Activated CD4-positive, CD25-positive, alpha-beta regulatory T cell (primary cell): ENCODE measurements at places on chromosomes 5 and 9.

- DNase-seq, result no peak
These were observed 148.7 kb downstream of the LURAP1L start for GRCh38 chr9:12923468-12924009.

DNA sequence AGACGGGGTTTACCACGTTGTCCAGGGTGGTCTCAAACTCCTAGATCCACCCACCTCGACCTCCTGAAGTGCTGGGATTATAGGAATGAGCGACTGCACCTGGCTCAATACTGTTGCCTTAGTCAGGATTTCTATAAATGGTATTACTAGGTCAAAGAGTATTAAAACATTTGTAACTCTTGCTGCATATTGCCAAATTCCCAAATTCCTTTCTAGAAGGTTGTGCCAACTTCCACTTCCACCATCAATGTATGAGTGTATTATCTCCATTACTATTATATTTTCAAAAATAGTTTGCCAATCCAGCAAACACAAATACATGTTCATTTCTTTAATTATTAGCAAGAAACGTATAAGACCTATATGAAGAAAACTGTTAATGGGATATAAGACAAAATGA is 10.6 kb downstream of the PTGR1 start:
- DNase-seq, result no peak

DNA sequence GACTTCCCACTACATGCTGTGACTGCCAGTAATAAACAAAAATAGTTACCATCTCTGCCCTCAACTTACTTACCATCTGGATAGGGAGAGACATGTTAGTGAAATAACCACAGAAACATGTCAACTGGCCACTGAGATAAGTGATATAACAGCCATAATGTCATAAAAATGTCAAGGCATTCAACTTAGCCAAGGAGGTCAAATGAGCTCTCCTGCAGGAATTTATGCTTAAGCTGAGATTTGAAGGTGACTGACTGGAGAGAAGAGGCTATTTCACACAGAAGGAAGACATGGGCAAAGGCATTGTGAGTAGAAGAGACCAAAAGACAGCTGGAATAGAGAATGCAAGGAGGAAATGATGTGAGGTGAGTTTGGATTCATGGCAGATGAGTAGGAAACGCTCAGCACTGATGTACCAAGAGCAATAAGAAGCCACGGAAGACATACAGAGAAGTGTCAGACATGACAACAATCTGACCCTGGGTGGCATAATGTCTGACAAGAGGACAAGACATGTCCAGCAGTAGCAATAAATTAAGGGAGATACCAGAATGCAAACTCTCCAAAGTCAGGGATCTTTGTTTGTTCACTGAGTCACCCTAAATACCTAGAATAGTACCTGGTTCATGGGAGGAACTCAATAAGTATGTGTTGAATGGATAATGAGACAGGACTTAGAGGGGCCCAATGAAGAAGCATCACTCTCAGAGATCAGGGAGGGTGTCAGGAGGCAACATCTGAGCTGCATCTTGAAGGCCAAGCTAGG is 318.8 kb downstream of the ACTL7B start:
- DNase-seq, result no peak

- DNase-seq, result no peak
These were observed 88.4 kb downstream of the PTCD2 start for GRCh38 chr5:72408603-72409002.

DNA sequence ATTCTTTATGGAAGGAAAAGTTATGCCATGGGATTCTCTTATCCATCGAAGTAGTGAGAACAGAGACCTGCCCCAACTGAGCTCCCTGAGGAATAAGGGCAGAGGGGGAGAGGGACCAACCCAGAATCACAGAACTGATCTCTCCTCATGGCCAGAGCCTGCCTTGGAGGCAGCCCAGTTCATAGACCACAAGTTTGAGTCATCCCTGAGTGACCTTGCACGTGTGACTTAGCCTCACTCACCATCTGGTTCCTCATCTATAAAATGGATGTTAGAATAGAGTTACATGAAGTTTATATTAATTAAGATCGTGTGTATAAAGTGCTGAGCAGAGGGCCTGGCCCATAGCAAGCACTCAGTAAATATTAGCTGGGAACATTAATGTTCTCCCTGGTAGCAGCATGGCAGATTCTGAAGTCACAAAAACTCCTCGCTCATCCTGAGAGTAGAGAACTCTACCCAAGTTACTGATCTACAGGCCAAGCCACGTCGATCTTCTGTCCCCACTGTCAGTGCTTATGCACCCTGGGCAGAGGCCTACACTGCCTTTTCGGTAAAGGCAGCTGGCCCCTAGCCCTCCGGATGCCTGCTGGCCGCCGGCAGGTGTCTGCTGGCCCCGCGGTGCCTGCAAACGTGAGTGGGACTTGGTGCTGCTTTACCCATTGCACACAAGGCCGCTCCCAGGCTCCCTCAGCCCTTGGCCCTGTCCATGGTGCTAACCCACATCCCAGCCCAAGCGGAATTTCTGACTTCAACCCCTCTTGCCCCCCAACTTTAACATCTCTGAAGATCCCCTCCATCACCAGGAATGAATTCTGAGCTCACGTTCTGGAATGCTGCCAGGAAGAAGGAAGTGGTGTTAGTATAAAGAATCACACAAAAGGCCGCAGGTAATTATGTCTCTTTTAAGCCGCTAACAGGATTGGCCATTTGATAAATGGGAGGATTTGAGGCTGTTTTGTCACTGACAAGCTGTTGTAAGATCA is 61.1 kb upstream of the ARAP3 start:
- DNase-seq, result no peak

DNA sequence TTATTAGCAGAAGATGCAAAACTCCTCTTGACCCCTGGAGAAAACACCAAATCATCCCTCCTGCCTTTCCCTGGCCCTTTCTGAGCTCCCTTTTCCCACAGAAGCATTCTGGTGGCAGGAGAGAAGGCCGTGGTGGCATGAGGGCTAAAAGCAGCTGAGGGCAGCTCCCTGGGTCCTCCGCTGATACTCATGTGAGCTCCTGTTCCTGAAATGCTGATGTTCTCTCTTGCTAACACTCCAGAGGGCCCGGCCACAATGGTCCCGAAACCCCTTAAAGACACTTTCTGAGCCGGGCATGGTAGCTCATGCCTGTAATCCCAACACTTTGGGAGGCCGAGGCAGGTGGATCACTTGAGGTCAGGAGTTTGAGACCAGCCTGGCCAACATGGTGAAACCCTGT is 183.1 kb downstream of the HSPA4 start:
- DNase-seq, result no peak

DNA sequence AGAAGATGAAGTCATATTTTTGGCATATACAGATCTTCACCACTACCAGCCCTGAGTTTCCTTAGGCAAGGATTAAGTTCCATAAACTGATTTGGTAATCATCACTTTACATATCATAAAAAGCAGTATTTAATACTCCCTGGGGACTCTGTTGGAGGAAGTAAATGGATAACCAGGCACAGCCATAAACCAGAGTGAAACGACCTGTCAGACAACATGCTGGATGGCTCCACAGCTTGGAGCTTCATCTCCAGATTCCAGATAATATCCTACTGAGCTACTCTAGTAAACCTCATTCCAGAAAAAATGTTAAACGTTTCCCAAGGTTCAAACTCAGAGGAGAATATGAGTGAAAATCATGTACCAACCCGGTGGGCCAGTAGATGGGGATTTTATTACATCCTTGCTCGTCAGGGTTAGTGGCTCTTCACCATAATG is 109.2 kb downstream of the BASP1 start:
- DNase-seq, result no peak

GRCh38 chr9:94950579-94951323 is 224.3 kb downstream of the AOPEP start:
- DNase-seq, result no peak

- no peak for DNase-seq
These were observed 338.5 kb downstream of the GADD45G start for GRCh38 chr9:89943309-89943708.

DNA sequence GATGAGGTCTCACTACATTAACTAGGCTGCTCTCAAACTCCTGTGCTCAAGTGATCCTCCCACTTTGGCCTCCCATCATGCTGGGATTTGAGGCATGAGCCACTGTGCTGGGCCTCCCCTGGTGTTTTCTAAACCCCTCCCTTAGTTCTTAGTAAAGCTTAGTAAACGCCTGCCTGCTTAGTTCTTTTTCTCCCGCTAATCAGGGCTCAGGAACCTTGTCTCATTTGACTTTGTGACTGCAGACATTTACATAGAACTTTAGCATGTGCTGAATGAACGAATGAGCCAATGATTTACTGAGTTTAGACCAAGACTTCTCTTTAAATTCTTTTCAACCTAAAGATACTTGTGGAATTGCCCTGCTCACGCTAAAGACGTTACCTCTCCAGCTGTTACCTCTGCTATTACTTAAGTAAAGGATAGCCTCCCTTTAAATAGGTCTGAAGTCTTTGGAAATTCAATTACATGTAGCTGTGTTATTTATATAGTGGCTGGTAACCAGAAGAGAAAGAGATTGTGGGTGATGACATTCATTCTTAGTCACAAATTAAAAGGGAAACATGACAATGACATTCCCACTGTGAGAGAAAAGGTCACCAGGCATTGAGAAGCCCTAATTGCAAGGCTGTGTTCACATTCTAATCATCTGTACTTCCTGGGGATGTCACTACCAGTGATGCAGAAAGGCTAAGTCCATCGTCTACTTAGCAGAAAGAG is 18.6 kb upstream of the SUSD1 start:
- no peak for DNase-seq

DNA sequence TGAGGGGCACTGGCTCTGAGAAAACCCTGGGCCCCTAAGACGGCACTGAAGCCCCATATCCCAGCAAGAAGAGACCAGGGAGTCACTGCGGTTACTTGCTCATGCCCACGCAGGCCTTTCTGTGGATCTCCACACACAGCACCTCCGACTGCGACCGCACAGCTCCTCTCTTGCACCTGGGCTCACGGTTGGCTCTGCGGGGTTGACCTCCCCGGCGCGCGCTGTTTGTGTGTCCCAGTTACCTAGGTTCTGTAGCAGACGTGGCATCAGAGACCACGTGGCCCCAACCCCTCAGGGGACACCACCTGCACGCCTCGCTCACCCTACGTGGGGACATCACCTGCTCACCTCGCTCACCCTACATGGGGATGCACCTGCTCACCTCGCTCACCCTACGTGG is 12.7 kb downstream of the LPCAT1 start:
- no peak for DNase-seq

- DNase-seq, result no peak
These were observed 1.8 kb downstream of the MRPL36 start for GRCh38 chr5:1797855-1798254.

DNA sequence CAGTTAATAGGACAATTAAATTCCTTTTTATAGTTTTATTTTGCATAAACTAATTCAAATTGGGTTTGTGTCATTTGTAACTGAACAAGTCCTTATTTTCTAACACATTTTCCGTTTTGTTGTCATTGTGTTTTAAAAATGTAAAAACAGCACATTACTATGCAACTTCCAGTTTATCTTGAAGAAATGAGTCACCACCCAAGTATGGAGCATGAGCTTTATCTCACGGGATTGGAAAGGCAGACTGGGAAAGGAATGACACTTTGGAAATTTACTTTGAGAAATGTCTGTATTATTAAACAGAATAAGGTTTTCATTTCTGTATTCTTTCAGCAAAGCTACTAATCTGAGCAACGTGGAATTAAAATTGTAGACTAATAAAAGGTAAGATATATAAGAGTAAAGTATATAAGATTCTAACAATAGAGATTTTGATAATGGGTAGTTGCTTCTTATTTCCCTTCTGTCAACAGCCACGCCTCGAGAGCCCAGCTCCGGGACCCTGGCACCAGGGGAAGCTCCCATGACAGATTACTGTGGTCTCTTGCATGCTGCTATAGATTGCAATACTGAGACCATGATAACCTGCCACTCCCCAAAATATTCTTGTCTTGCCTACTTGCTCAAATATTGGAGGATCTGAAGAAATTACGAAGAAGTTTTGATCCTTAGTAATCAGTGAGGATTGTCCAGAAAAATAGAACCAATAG is 433.1 kb downstream of the CHSY3 start:
- no peak for DNase-seq

GRCh38 chr5:149303210-149303609 is 31.6 kb downstream of the AFAP1L1 start:
- no peak for DNase-seq

GRCh38 chr5:149488645-149489306 is 62.5 kb downstream of the CSNK1A1 start:
- no peak for DNase-seq

- no peak for DNase-seq
These were observed 95.9 kb upstream of the SPRY4 start for GRCh38 chr5:142420561-142421227.

- DNase-seq, result peak; percentile 21
These were observed 95.7 kb downstream of the TTC39B start for GRCh38 chr9:15211160-15211814.

DNA sequence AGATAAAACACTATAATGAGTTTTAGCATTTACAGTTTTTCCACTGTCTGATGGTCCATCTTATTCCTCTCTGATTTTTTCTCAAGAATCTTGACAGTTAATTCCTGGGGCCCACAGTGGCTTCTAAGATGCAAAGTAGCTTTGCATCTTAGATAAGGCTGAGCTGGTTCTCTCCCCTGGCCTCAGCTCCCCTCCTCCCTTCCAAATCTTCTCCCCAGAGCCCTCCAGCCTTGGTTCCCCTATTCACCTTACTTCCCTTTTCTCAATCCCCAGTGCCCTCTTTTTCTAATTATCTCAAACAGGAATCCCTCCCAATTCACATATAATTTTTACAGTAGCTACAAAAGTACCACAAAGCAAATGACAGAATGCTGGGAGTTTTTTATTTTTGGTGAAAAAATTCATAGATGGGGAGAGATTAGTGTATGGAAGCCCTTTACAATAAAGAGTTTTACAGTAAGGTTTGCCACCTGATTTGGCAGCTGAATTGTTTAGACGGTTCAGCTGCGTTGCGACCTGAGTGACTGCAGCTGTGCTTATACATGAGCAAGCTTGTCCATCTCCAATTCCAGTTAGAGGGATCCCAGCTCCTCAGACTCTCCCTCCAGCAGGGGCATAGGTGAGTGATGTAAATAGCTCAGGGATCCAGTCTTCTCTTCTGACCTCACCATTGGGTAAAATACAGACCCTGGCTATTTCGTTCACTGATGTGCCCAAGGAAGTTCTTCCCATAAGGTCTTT is 51.4 kb upstream of the CKMT2 start:
- DNase-seq, result no peak

DNA sequence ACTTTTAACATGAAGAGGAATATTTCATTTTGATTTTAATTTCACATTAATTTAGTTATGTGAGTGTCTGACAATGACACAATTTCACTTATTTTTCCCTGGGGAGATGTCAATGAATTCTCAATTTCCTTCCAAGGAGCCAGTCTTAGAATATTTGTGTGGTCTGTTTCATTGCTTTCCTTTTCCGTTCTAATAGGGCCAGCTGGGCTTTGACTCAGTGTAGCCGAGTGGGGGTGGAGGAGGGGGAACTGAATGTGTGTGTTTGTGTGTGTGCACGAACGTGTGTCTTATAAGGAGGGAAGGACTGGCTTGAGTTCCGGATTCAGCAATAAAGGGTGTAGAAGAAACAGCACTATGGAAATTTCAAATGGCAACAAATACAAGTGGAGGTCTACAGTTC is 100.0 kb downstream of the BASP1 start:
- no peak for DNase-seq
